ENCODE measurements at places on chromosomes 4 and X. TPM values are rescaled to one million over a fixed set of nuclear protein-coding genes. Genes with fewer than 3 reads are reported as not detected.

- DNase-seq, result no peak
These were observed 121.7 kb upstream of the CXXC4 start for GRCh38 chr4:104616401-104616820.

Gene ATP8A1
- total RNA-seq, result 73.2 TPM

DNA sequence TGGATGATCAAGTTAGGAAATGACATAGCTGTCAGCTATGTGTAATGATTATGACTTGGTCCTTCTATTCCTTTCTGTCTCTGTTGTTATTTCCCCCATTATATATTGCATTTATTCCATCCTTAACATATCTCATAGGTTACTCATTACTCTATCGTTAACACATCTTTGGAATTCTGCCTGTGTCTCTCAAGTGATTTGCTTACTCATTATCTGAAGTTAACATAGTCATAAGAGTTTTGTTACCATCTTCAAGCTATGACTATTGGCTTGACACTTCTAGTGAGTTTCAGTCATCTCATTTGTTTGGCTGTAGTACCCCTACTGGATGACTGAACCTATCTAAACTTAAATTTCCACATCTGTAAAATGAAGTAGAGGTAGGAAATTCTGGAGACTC, 286.1 kb upstream of the PPP1R2C start:
- no peak for DNase-seq

DNA sequence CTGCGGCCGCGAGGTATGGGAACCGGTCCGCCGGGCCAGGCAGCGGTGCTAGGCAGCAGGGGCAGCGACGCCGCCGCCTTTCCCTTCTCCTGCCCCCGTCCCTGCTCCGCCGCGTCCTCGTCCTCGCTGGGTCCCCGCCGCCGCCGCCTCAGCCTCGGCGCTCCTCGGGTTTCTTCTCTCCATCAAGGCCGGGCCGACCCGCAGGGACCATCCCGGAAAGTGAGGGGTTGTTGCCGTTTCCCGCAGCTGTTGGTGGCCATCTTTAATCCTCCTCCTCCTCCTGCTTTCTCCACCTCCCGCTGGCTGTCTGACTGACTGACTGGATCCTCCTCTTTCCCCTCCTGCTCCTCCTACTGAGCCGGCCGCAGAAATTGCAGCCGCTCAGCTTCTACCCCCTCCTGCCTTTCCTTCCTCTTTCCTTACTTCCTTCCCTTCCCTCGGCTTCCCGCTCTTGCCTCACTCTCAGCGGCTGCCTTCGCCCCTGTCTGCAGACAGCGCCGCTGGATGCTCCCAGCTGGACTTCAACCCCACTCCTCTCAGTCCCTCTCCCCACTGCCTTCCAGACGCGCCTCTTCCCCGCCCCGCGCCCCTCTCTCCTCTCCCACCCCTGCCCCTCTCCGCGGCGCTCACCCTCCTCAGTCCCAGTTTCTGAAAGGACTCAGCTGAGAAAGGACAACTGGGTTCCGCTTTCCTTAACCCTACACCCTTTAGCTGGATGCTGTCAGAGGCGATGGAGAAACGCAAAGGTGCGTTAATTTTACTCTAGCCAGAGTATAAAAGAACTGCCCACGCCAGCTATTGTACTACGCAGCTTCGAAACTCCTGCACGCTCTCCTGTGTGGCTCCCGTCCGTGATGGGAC, at the start of gene WDFY3:
Gene WDFY3, minus strand, starts transcription at position 309 of the 861 bp plus-strand sequence. CDS start 106,099 bp downstream, outside the sequence.
- DNase-seq, result peak; percentile 81

GRCh38 chr4:14083150-14083549, 455.6 kb upstream of the BOD1L1 start:
- DNase-seq, result no peak

Gene CENPVL1
- total RNA-seq, result not detected

- DNase-seq, result no peak
These were observed 181.7 kb upstream of the AGTR2 start for GRCh38 chrX:115988825-115989224.

Gene USP38
- 13.6 TPM for total RNA-seq

Gene SPARCL1
- total RNA-seq, result 130 TPM

- DNase-seq, result peak; percentile 19
These were observed 31.4 kb downstream of the RGS12 start for GRCh38 chr4:3324093-3324815.

DNA sequence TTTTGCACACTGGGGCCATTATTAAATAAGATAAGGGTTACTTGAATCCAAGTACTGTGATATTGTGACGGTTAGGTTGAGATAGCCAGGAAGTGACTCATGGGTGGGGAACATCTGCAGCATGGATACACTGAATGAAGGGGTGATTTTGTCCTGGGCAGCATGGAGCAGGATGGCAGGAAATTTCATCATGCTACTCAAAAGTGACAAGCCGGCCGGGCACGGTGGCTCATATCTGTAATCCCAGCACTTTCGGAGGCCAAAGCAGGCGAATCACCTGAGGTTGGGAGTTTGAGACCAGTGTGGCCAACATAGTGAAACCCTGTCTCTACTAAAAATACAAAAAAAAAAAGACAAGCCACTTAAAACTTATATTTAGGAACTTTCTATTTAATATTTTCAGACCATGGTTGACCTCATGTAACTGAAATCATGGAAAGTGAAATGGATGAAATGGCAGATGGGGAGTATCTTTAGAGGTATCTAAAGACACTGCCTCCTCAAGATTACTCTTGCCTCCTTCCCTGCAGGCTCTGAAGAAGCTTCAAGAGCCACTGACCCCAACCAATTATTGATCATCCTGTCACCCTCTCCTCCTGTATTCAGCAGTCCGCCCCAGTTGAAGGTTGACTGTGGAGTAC, 3.9 kb upstream of the TRIM60 start:
- no peak for DNase-seq

- DNase-seq, result no peak
These were observed 63.7 kb upstream of the RPL34 start for GRCh38 chr4:108556588-108557200.

Gene KLHL34
- not detected for total RNA-seq

- no peak for DNase-seq
These were observed 27.1 kb upstream of the NSUN7 start for GRCh38 chr4:40722576-40723161.

Gene NHSL2
- 4.4 TPM for total RNA-seq

Gene SPINK2
- not detected for total RNA-seq

- no peak for DNase-seq
These were observed 402.4 kb downstream of the PACRGL start for GRCh38 chr4:21102667-21103066.

DNA sequence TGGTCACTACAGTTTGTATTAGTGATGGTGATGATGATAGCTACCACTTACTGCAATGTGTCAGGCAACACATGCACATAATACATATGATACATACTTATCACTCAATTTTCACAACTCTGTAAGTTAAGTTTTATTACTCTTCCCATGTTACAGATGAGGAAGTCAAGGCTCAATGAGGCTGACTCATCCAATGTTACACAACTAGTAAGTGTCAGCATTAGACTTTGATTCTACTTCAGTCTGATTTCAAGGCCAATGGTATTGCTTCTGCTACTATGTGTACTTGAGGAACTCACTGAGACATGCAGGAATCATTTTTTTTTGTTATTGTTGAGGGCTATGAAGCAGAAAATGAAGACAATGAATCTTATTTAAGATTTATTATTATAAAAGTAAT, 96.4 kb upstream of the TRPC5OS start:
- no peak for DNase-seq

DNA sequence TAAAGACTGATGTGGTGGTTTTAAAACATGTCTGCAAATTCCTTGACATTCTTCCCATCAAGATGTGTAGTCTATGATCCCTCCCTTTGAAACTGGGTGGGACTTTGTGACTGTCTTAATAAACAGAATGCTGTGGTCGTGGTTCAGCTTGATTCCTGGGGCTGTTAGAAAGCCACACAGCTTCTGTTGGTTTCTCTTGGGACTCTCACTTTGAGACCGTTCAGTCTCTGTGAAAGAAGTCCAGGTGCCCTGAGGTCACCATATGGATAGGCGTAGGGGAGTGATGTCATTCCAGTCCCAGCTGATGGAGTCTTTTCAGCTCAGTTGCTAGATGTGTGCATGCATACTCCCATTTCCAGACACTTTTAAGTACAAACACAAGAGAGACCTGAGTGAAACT, 216.6 kb downstream of the KDR start:
- DNase-seq, result no peak

GRCh38 chr4:165403637-165404036, 24.8 kb downstream of the CPE start:
- no peak for DNase-seq

Gene RGN
- total RNA-seq, result 15.0 TPM

DNA sequence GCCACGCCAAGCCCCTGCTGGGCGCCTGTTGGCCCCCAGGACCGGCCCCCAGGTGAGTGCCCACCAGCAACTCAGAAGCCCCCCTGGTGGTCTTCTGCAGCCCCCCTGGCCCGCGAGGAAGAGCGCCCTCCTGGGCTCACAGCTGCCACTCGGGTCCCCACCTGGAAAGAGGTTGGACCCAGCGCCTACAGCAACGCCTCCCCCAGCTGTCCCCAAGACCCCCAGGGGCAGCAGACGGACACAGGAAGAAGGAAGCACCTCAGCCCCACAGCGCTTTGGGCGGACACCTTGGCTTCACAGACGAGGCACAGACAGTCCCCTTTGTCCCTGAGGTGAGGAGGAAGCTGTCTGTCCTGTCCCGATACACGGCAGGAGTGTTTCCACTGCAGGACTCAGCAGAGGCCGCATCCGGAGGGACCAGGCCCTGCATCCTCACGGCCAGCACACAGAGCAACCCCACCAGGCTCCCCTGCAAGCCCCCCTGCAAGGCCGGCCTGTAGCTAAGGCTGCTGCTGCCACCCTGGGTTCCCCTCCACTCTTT, 115.6 kb upstream of the NKX1-1 start:
- DNase-seq, result peak; percentile 23

GRCh38 chr4:158812133-158812532, 43.3 kb downstream of the FNIP2 start:
- no peak for DNase-seq

- DNase-seq, result no peak
These were observed 1704.7 kb upstream of the TENM3 start for GRCh38 chr4:180538384-180539057.

Gene MSL3
- 19.3 TPM for total RNA-seq

- no peak for DNase-seq
These were observed 178.8 kb downstream of the DCLK2 start for GRCh38 chr4:150256841-150257730.

Gene FGA
- 6.3 TPM for total RNA-seq

- DNase-seq, result no peak
These were observed 53.9 kb downstream of the DMP1 start for GRCh38 chr4:87704001-87704400.

GRCh38 chr4:174996079-174996478, 77.9 kb downstream of the ADAM29 start:
- no peak for DNase-seq

Measured in ovary (tissue), 10 donors.